CD4-positive, CD25-positive, alpha-beta regulatory T cell (primary cell): ENCODE measurements at places on chromosomes 5 and 9. TPM values are rescaled to one million over a fixed set of nuclear protein-coding genes. Genes with fewer than 3 reads are reported as not detected.

The TYRP1 gene
- not detected for total RNA-seq

GRCh38 chr9:128421482-128421996, 882 bp downstream of the CERCAM start:
- no peak for DNase-seq

The PGM5 gene
- total RNA-seq = not detected

- DNase-seq = no peak
These were observed 651.3 kb upstream of the ACO1 start for GRCh38 chr9:31733166-31733565.

- no peak for DNase-seq
These were observed 373.4 kb upstream of the ACO1 start for GRCh38 chr9:32011049-32011448.

DNA sequence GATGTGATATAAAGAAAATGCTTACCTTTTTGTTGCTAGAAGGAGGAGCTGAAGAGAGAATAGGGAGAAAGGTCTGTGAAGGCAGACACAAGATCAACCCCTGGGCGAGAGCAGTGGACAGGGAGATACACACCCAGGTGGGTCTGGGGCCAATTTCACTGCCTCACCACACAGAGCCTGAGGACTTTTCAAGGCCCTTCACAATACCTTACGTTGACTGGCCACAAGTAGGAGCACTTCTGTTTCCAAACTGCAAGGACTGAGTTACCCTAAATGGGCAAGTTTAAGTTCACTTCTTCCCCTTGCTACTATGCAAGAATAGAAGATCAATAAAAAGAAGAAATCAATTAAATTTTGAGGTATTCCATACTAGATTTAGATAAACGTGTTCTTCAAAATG, 174.5 kb upstream of the SLC12A2 start:
- DNase-seq = peak; percentile 41

- no peak for DNase-seq
These were observed 259.4 kb downstream of the CRB2 start for GRCh38 chr9:123615381-123615780.

- DNase-seq = no peak
These were observed 48.5 kb downstream of the MFAP3 start for GRCh38 chr5:154087260-154087659.
